ENCODE measurements at places on chromosomes 2 and 18.

DNA sequence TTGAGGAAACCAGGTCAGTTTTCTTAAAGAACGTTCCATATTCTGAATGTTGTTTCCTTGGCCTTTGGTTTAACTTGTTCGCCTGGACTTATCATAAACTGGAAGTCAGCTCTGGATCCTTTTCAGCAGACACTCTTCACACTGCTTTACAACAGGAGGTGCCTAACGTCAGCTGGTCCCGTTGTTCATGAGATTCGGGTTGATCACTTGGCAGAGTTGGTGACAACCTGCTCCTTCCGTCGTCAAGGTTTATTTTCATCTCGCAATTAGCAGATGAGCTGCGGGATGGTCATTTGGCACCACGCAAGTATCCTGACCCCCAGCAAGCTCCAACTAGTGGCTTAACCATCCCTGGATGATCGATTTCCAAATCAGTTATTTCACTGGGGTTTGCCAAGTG is 23.0 kb upstream of the BIN1 start:
- DNase-seq = no peak

GRCh38 chr2:30300456-30301221 is 69.3 kb downstream of the LBH start:
- no peak for DNase-seq

- no peak for DNase-seq
Observed at GRCh38 chr2:53450923-53451322, 316.7 kb upstream of the CHAC2 start.

DNA sequence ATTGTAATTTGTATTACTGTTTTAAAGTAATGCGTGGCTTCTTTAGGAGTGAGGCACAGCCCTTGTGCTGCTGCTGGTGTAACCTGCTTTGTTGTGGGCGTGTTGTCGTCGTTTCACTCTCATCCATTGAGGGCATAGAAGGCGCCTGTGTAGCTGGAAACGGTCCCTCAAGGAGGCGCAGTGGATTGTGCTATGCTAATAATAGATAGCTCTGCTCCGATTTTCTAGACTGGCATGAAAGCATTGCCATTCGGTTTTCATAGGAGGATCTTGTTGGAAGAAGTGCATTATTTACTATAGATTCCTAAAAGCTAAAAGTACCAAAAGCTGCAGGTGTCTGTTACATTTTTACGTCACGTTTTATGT is 17.9 kb downstream of the RAB12 start:
- no peak for DNase-seq

DNA sequence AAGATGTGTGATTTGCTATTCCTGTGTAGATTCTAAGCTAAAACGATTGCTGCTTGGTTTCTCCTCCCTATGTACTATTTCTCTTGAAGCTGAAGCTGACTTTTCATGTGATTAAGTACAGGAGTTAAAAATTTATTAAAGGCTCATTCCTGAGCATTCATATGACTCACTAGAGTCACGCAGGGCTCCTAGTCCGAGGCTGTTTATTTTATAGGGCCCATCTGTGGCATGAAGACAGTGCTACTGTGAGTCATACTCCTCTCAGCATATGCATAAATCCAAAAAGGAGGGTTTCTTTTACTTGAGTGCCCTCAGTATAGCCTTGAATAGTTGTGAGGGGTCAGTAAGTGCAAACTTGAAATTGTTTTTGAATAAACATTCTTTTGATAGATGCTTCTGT is 378.8 kb downstream of the PTPRM start:
- no peak for DNase-seq

DNA sequence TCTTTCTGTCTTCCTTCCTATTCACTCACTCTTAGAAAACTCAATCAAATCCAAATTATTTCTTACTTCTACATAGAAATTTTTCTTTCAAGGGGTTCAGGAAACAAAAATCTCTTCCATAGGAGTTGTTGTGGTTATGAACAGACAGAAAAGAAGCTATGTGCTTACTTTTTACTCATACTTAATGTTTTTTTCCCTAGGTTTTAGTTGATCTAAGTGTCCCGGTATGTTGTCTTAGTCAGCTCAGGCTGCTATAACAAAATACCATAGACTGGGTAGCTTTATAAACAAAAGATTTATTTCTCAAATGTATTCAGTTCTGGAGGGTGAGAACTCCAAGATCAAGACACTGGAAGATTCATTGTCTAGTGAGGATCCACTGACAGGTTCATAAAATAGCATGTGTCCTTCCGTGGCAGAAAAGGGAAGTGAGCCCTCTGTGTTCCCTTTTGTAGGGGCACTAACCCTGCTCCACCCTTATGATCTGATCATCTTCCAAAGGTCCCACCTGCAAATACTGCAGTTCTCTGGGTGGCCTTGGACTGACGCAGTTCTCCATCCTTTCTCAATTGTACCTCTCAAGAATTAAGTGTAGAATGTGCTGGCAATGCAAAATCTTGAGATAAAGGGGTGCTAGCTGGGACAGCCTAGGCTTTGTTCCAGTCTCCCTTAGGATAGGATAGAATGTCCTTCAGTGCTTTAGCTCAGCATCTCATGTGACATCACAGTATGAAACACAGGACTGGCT is 14.4 kb upstream of the VRK2 start:
- DNase-seq = no peak

GRCh38 chr2:150028322-150028721 is 440.7 kb upstream of the MMADHC start:
- DNase-seq = no peak

DNA sequence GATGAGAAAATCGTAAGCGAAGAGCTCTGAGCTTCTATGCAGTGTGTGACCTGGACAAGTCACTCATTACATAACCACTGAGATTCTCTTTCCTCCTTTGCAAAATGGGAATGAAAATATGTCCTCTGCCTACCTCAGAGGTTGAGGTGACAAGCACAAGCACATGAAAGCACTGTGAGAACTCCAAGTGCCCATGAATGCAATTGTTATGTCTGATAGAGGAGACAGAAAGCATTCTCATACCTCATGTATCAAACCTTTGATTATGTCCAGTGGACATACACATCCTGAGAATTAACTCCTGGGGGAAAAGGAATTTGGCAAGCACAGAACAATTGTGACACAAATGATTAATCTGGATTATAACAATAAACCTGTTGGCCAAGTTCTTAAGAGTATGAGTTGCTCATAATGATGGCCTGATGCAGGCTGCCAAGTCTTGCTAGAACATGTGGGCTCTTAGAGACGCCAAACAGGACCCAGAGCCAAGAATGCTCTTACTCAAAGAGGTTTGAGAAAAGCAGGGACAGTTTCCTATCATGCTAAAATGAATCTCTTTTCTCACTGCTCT is 8.5 kb upstream of the RMDN2 start:
- DNase-seq = no peak

GRCh38 chr2:146786396-146786795 is 1058.4 kb upstream of the ACVR2A start:
- no peak for DNase-seq

- peak; percentile 87 for DNase-seq
Observed at GRCh38 chr18:68714712-68715496, at the start of gene TMX3. Gene TMX3 (minus strand): TSS chr18:68715108. CDS start chr18:68714981, 127 bp downstream.
